GM10248 (cell line): ENCODE measurements at places on chromosomes 12 and 14.

DNA sequence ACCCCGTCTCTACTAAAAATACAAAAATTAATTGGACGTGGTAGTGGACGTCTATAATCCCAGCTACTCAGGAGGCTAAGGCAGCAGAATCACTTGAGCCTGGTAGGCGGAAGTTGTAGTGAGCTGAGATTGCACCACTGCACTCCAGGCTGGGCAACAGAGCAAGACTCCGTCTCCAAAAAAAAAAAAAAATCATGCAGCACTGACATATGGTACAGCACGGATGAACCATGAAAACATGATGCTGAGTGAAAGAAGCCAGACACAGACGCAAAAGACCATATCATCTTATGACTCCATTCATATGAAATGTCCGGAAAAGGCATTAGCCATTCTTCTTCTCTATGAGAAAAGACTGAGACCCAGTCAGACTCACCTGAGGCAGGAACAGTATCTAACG lies 50.4 kb downstream of the PITPNM2 start:
- no peak for DNase-seq

GRCh38 chr14:49114161-49114893 lies 471.9 kb downstream of the RPS29 start:
- no peak for DNase-seq

- DNase-seq, result no peak
Measured at GRCh38 chr14:25833341-25834126, 764.3 kb downstream of the NOVA1 start.

GRCh38 chr12:3035171-3035570 lies 42.0 kb upstream of the TSPAN9 start:
- DNase-seq, result no peak

DNA sequence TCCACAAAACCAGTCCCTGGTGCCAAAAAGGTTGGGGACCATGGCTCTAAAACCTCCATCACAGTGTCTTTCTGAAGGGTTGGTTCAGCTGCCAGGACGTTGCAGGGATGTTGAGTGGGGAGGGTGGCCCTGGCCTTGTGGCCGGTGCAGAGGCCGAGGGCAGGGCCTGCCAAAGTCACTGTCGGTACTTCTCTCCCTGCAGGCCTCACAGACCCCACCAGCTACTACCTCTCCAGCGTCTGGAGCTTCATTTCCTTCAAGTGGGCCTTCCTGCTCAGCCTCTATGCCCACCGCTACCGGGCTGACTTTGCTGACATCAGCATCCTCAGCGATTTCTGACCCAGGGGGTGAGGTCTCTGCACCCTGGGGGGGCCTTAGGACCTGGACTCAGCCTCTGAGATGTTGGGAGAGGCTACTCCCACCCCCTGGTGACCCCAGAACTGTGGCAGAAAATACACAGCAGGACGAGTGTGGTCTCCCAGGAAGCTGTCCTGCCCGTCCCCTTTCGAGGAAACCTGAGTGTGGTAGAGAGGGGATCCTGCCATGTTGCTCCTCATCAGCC lies 7.0 kb downstream of the SLC48A1 start:
- no peak for DNase-seq

DNA sequence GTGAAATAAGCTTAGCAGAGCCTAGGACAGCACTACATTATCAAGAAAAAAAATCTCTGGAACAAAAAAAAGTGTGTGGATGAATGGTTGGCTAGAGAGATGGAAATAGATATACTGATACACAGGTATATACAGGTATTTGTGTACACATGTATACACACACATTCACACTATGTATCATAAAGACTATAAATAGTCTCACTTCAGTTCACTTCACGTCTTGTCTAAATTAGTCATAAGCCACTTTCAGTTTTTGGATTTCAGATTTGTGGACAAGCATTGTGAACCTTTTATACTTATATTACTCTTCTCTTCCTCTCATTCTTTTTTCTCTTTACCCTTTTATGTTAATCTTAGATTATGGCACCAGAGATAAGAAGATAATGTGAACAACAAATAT lies 41.8 kb upstream of the SLC6A15 start:
- DNase-seq, result no peak

DNA sequence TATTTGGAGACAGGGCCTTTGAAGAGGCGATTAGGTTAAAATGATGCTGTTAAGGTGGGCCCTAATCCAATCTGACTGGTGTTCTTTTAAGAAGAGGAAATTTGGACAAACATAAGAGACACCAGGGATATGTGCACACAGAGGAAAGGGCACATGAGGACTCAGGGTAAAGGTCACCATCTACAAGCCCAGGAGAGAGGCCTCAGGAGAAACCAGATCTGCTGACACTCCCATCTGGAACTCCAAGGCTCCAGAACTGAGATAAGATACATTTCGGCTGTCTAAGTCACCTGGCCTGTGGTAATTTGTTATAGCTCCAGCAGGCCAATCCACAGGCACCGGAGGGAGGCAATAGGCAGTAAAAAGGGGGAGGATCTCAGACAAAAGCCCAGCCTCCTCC lies 48.6 kb downstream of the KICS2 start:
- no peak for DNase-seq

- no peak for DNase-seq
Measured at GRCh38 chr14:52080158-52080800, 11.4 kb upstream of the NID2 start.

DNA sequence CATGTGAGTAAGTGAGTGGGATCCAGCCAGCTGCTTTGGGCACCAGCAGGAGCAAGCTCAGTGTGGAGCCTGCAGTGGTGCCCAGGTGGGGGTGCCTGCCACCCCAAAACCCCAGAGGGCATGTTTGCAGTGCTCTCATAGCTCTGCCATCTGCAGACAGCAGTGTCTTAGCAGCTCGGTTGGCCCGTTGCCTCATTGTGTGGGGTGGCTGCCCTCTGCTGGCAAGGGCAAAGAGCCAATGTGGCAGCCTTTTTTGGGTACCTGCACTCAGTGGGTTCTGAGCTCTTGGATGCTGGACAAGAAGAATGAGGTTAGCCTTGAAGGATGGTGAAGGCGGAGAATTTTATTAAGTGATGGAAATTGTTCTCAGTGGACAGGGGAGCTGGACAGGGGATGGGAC lies 52.3 kb downstream of the NEUROD4 start:
- peak; percentile 37 for DNase-seq

GRCh38 chr12:62763312-62763711 lies 171.6 kb downstream of the PPM1H start:
- DNase-seq, result no peak

DNA sequence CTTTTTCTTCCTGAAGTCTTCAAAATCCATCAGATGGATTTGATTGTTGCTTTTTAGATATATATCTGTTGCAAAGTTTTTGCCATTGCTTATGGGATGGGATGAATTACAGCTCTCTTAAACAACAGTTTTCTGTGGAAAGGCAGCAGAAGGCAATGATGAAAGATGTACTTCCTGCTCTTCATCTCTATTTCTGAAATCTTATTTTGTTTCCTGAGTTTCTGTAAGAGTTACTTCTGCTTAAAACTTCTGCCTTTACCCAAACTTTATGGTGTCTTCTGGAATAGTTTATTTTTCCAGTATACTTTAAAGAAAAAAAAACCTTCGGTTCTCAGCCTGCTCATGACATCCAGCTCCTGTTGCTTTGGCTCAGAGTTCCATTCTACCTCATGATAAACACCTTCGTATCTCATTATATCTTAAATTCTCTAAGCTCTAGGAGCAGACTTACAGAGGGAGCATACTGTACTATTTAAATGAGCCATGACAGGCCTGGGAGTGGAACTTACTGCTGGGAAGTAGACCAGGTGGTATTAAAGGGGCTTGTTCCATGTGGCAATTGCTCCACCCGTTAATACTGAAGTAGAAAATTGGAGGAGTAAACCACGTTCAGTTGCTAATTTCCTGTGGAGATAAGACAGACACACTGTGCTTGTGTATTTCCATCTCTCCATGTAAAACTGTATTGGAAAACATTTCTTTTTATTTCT lies 288.4 kb downstream of the FBXL14 start:
- no peak for DNase-seq

DNA sequence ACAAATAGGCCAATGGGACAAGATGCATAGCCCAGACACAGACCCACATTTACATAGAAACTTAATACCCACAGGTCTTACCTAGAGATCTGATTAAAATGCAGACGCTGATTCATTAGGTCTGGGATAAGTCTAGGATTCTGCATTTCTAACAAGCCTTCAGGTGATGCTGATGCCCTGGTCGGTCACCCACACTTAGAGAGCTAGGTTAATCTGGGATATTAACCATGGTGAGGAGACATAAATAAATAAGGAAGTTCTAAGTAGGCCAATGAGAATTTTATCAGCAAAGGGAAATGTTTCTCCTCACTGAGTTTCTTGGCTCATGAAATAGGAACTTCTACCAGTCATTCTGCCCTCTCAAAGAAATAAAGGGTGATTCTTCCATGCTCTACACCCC lies 120.1 kb downstream of the BMP4 start:
- no peak for DNase-seq

DNA sequence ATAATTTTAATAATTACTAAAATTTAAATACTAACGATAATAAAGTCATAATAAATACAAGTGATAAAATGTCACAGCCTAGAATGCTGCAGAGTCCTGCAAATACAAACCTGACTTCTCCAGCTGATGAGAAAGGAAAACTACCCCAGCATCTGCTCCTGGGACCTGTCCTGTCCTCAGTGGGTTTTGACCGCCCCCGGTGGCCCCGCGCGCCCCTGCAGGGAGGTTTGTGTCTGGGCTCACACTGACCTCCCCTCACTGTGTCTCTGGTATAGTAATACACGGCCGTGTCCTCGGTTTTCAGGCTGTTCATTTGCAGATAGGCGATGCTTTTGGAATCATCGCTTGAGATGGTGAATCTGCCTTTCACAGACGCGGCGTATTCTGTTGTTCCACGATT lies 1139.4 kb downstream of the TMEM121 start:
- no peak for DNase-seq

DNA sequence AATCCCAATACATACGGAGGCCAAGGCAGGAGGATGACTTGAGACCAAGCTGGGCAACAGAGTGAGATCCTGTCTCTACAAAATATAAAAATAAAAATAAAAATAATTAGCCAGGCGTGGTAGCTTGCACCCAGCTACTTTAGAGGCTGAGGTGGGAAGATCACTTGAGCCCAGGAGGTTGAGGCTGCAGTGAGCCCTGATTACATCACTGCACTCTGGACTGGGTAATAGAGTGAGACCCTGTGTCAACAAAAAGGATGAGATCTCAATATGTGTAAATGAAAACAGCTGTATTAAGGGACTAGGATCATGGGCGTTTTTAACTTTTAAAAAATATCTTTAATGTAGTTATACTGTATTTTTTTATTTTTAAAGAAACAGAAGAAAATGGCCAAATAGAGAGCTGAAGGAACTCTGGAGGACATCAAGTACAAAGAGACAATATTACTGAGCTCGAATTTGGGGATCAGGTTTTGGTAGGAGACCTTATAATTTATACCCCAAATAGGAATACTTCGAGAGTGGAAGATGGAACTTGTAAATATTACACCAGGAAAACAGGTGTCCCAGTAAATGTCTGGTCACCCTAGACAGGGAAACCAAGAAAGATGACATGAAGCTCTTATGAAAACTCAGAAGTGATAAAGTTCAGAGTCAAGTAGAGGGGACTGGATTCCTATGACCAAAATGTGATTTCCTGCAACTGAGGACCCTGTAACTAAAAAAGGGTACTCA lies 13.1 kb downstream of the BATF start:
- DNase-seq, result no peak

DNA sequence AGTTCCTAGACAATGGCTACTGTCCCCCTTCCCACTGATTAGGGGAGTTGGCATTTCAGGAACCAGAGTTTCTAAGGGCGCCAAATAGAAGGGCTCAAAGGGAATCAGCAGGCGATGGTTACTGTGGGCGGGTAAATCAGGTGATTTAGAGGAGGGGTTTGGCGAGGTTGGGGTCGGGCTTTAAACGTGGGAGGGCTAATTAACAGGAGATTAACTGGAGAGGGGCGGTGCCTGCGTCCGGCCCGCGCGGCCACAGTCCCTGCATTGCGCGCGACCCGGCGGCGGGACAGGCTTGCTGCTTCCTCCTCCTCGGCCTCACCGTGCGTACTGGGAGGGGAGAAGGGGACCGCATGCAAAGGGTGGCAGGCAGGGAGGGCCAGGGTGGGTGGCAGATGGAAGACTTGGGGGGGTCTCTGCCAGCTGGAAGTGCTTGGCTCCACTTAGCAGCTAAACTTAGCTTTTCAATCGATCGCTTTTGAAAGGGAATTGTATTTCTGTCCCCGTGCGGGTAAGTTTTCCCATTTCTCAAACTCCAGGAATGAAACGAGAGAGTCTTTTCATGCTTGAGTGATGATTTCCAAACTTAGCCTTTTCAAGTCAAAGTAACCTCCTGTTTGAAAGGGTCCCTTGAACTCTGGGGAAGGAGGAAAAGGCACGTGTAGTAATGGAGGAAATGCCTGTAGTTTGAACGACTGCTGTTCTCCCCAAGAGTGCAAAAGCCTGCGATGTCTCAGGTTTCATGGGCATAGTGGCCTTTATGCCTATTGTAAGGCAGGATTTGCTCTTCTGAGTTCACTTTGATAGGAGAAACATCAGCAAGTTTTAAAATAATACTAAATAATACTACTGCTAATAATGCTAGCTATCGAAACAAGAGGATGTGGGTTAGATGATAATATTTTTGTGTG lies at the start of gene MGST1:
TSS of gene MGST1 (plus strand) at position 255 of the 908 bp plus-strand sequence. CDS start 6,608 bp downstream, outside the sequence.
- peak; percentile 39 for DNase-seq

DNA sequence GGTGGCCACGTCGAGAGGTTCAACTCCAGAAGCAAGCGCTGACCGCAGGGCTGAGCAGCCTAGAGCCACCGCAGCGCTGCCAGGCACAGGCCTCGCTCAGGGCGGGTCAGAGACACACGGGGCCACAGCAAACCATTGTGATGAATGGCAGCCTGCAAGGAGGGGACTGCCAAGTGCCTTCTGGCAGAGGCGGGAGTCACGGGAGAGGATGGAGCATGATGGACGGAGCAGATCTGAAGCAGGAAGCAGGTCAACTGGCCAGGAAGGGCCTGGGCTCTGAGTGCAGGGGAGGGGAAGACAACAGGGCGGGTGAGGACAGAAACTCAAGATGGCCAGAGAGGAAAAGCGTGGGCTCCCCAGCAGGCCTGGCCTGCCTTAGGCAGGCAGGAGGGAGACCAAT lies 49.8 kb downstream of the CDC42BPB start:
- DNase-seq, result no peak

GRCh38 chr14:78197051-78197450 lies 26.9 kb downstream of the NRXN3 start:
- DNase-seq, result no peak

- no peak for DNase-seq
Measured at GRCh38 chr12:115528466-115528865, 749.0 kb downstream of the MED13L start.
